ENCODE measurements at places on chromosomes 12 and 14. TPM values are rescaled to one million over a fixed set of nuclear protein-coding genes. Genes with fewer than 3 reads are reported as not detected.

The GSC gene
- not detected for total RNA-seq

The RD3L gene
- total RNA-seq: not detected

The RNF212B gene
- not detected for total RNA-seq

The DAO gene
- not detected for total RNA-seq

The MIP gene
- not detected for total RNA-seq

The POTEG gene
- 0.12 TPM for total RNA-seq

The OR4K14 gene
- not detected for total RNA-seq

The EDDM3A gene
- not detected for total RNA-seq

The WNT1 gene
- total RNA-seq: not detected

The KRT83 gene
- total RNA-seq: 0.33 TPM
